M059J (cell line): ENCODE measurements at places on chromosomes 5 and 9. TPM values are rescaled to one million over a fixed set of nuclear protein-coding genes. Genes with fewer than 3 reads are reported as not detected.

IFNA2 gene
- not detected in 2 replicates for total RNA-seq

FOXI1 gene
- not detected in 2 replicates for total RNA-seq

SLC28A3 gene
- total RNA-seq, result 0.42 and 0.67 TPM in 2 replicates

QSOX2 gene
- total RNA-seq, result 7.1 and 20.1 TPM in 2 replicates

DNA sequence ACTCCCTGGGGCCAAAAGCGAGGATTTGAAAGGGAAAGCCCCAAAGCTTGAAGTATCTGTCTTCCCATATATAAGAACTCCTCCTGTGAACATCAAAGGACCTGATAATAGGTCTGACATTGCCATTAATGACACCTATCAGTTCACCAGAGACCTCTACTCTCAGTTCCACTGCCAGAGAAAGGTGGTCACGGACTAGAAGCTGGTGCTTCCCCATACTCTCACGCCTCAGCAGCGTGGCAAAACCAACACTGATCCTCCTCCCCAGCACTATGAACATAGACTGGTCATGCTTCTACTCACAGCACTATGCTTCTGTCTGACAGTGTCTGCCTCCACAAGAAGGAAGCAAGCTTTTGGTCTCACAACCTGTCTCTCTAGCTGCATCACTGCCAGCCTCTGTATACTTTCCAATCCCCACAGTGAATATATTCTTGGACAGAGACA, 37.9 kb downstream of the NRG2 start:
- no peak for DNase-seq

- DNase-seq, result peak; percentile 37
These were observed 195.8 kb downstream of the ERCC6L2 start for GRCh38 chr9:96071076-96071814.

DNA sequence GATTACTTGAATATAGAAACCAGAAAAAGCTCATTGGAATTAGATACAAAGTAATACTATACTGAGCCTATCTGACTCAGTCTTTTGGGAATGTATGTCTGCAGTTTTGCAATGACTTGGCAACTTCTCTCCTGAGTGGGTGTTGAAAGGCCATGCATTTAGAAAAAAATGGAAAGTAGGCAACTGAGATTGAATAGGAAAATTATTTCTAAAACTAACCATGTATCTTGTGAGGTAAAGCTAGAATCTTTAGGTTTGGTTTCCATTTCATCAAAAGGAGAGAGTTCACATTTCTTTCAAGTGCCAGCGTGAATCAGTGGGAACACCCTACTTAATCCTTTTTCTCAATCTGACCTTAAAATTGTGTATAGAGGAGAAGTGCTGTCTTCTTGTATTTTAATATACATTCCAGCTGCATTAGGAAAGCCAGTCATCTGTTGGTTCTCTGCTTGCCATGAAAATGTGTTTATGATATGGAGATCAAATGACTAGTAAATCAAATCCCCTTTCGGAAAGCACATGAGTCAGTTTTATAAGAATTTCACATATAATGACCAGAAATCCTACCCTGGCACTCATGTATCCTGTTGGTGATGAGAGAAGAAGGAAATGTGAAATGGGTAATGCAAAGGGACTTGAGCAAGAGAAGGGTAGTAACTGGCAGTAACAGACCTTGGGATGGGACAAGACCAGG, 30.4 kb downstream of the NFX1 start:
- peak; percentile 93 for DNase-seq

- no peak for DNase-seq
These were observed 6.1 kb upstream of the DMRT3 start for GRCh38 chr9:970151-970996.

DNA sequence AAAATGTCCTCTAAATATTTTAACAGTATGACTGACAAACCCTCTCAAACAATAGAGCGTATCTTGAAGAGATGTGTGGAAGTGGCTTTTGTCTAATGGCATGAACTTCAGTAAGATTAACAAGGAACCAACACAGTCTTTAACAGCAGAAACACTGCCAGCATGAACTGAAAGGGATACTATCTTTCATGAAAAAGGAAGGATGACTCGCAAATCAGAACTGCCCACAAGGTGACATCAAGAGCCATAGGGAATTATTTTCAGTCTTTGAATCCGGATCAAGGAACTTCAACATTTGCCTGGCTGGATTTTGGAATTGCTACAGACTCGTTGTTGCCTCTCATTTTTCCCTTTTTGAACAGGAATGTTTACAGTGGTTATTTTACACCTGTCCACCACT, 5.1 kb upstream of the HEXB start:
- DNase-seq, result peak; percentile 38
